Iris pigment epithelial cell (primary cell): ENCODE measurements at places on chromosomes 11 and 22.

- peak; percentile 45 for DNase-seq
Measured at GRCh38 chr11:9574622-9575259, 1.3 kb downstream of the WEE1 start.

DNA sequence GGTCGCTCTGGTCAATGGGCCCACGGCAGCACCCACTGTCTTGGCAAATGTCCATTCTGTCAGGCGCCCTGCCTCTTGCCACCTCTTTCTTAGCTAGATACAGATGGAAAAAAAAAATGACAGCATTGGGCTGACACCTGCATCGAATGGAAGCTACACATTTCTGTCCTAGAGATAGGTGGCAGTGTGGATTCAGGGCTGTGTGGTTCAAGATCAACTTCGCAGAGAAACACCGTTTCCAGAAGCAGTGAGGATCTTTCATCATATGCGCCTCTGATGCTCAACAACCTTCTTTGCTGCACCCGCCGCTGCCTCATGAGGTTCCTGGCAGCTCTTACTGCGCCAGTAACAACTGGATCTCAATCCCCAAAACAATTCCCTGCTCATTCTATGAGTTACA is 236.3 kb downstream of the KIRREL3 start:
- DNase-seq, result no peak

- no peak for DNase-seq
Measured at GRCh38 chr22:31269892-31270579, 22.3 kb downstream of the PIK3IP1 start.

DNA sequence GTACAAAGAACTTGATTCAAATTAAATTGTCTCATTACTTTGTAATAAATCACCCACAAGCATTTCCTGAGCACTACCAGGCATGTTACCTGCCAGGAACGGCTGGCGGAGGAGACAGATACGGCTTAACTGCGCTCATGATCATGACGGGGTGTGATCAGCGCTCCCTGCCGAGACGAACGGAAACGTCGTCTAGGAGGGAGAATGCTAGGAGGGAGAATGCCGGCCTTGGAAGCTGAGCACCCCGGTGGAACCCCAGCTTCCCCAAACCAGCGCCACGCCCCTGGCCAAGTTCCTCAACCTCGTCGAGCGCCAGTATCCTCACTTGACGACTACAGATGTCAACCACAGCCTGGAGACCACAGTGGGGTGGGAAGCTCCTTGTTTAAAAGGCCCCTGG is 272.8 kb downstream of the CTTN start:
- DNase-seq, result no peak

GRCh38 chr11:103972013-103972412 is 64.4 kb upstream of the DDI1 start:
- DNase-seq, result no peak

DNA sequence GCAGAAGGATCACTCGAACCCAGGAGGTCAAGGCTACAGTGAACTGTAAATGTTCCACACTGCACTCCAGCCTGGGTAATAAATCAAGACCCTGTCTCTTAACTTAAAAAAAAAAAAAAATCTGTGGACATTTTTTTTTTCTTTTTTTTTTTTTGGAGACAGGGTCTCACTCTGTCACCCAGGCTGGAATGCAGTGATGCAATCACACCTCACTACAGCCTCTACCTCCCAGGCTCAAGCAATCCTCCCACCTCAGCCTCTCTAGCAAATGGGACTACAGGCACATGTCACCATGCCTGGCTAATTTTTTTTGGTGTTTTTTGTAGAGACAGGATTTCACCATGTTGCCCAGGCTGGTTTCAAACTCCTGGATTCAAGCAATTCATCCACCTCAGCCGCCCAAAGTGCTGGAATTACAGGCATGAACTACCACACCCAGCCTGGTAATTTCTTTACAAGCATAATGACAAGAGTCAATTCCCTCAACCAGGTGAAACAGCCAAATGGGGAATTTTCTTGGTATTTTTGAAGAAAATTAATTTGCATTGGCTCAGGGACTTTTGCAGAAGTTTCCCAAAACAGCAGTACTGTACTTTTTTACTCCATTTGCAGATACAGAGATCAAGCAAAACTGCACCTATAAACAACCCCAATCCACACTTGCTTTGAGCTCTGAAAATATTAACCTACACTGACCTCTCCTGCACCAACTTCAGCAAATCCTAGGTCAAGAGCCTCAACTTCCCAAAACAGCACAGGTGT is 44.0 kb downstream of the MRTFA start:
- no peak for DNase-seq

DNA sequence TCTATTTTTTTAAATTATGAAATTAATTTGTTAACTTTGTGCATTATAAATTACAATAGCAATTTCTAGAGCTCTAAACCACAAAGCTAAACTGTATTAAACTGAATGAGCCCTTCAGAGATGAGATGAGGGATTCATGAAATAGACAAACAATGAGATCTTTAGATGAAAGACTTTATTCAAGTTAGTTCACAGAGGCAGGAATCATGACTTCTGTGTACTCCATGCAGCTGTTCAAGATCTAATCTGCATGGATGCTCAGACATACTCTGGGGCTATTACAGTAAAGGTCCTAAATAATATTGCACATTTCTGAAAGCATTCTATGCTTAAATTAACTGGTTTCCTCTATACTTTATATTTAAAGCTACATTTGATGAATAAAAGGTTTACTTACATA is 122.7 kb downstream of the FCHSD2 start:
- DNase-seq, result no peak

DNA sequence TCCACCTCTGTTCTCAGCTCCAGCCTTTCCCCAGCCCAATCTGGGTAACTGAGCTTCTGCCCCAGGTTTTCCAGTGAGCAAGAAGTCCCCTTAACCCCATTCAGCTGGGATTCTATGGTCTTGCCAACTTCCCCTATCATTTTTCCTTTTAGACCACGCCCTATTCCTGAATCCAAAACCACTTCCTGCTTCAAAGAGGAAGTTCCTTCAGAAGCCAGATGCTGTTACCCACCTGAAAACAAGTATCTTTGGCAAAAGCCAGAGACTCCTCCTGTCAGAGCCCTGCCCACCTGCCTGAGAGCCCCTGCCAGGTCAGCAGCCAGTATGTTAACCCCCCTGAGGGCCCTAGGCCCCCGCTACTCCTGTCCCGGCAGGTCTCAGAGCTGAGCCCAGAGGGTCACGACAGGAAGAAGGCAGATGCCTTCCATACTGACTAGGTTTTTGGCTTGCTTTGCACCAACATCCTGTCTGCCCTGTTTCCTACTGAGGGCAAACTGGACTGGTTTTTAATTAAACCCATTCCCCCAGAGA is 20.3 kb upstream of the MICAL2 start:
- DNase-seq, result peak; percentile 40

DNA sequence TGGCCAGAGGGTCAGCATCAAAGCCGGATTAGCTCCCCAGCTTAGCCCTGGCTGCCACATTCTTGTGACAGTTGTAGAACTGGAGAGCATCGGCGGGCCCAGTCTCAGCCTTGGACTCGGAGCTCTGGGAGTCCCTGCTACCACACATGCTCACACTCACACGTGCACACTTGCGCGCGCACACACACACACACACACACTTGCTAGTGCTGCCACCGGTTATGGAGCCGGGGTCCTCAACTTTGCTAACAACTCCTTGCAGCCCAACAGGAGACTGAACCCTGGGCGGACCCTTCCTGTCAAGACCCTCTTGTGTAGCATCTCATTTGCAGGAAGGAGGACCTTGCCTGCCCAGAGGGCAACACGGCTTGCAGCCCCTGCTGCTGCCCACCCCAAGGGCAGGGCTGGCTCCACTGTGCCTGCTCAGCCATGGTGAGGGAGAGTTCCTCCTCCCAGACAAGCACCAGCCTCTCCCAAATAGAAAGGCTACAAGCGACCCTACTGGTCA is 107.6 kb downstream of the WNT7B start:
- DNase-seq, result no peak

GRCh38 chr22:20786536-20786979 is 12.6 kb downstream of the SERPIND1 start:
- no peak for DNase-seq

DNA sequence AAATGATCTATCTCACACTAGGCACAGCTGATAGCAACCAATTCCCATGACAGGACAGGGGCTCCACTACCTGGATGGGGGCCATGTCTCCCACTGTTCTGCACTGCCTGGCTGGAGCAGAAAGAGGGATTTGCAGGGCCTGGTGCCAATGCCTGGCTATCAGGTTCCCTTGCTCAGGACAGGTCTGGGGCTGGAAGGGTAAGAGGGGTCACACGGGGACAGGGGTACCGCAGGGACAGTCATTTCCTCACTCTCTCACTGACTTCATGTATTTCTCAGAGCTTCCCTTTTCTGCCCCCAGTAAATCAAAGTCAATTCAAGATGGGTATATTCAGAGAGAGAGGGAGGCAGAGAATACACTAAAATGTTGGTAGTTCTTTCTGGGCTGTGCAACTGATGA is 119.1 kb upstream of the CSNK2A3 start:
- DNase-seq, result no peak

GRCh38 chr11:14552089-14552488 is 31.9 kb upstream of the PSMA1 start:
- no peak for DNase-seq

DNA sequence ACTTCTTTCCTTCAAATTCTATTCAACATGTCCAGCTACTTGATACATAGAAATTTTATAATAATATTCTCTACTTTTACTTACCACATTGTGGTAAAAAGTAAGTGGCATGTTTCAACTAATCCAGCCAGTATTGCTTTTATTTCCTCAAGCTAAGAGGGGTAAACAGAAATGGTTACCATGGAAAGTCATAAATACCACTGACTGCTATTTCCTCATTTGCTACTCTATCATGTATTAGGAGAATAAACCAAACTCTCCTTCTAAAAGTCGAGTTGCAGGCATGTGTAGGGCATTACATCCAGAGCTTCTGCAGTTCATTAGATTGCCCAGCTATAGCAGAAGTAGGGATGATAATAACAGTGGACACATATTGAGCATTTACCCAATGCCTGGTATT is 208.4 kb downstream of the MAML2 start:
- peak; percentile 62 for DNase-seq

GRCh38 chr11:35232891-35233330 is 93.9 kb downstream of the CD44 start:
- peak; percentile 36 for DNase-seq

DNA sequence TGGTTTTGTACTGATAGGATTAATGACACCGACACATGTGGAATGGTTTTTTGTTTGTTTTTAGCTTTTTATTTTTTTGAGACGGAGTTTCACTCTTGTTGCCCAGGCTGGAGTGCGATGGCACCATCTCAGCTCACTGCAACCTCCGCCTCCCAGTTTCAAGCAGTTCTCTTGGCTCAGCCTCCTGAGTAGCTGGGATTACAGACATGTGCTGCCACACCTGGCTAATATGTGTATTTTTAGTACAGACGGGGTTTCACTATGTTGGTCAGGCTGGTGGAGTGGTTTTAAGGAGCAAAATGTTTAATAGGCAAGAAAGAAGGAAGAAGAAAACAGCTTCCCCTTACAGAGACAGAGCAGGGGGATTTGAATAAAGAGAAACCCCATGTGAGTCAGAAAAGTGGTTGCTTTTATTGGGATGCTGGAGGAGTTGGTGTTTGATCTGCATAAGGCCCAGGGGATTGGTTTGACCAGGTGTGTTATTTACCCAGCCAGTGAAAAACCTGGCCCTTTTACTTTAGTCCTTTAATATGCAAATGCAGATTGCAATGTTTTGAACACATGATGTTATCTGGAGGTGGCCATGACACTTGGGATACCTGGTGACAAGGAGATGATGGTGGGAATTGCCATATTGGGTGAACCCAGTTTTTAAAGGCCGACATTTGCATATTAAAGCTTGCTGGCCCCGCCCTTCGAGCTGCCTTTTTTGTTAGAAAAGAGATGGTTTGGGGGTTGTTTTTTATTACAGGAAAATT is 24.3 kb downstream of the SUSD2 start:
- no peak for DNase-seq

DNA sequence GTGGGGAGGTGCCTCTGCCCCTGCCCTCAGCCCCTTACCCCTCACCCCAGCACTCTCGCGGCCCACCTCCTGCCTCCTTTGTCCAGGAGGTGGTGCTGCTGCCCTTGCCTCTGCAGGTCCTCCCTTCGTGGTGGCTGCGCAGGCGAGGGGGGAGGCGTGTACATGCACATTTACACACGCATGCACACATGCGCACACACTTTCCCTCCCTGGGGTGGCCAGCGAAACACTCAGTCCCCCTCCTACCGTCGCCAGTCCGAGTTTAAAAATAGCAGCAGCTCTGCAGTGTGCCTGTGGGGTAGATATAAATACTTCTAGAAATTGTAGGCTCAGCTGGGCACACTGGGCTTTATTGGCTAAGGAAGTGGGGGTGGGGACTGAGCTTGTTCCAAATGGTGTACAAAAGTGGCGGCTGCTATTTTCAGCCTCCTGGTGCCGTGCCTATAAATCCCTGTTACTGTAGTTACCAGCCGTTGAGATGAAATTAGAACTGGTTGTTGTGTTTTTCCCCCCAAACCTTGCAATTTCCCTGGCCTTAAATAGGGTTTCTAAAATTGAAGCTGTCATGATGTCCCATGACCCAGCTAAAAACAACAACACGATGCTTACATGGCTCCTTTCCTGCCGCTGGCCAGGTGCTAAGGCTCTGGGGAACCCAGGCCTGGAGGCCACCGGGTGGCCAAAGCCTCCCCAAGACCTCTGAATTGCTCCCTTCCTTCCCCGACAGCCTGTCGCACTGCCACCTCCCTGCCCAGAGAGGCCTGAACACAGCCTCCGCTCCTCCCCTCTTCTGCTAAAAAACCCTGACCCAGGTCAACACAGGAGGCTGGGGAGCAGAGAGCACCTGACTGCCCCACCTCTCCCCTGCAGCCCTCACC is 12.4 kb downstream of the PICK1 start:
- peak; percentile 30 for DNase-seq

GRCh38 chr11:39786682-39787081 is 1672.8 kb downstream of the LRRC4C start:
- DNase-seq, result no peak

GRCh38 chr11:34219941-34220370 is 114.5 kb downstream of the NAT10 start:
- no peak for DNase-seq

- DNase-seq, result no peak
Measured at GRCh38 chr11:83978942-83979341, 692.8 kb upstream of the CCDC90B start.

DNA sequence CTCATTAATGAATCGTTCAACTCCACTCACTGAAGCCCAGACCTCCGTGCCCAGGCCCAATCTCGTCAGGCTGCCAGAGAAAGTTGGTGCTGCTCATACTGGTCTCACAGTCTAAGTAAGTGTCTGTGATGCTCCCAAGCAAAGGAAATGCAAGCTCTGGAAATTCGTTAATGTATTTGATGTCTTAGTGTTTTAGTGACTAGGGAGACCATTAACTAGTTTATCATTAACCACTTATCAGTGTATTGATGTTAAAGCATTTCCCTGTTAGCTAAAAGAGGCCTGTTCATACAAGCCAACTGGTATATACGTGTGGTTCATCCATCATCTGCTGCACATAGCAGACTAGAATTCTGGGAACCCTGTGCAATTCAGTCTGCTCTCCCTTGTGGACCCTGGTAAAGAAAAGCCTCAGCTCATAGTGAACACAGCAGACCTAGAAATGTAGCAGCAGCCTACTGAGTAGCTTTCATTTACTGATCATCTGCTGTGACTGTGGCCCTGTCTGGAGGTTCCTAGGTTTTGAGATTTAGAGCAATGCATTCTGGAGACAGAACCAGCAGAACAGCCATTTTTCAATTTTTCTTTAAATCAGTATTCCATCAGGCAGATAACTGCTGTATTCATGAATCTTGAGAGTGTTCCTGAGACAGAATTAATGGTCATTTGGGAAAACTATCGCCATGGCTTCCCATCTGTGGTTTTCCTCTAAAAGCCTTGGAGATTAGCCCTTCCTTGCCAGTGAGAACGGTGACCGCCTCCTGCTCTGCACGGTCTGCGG is 15.7 kb upstream of the AIFM3 start:
- DNase-seq, result no peak
